Mesothelial cell of epicardium (in vitro differentiated cells): ENCODE measurements at places on chromosomes 3 and 15.

- DNase-seq: no peak
Measured at GRCh38 chr3:169667166-169668071, 3.9 kb upstream of the MECOM start.

DNA sequence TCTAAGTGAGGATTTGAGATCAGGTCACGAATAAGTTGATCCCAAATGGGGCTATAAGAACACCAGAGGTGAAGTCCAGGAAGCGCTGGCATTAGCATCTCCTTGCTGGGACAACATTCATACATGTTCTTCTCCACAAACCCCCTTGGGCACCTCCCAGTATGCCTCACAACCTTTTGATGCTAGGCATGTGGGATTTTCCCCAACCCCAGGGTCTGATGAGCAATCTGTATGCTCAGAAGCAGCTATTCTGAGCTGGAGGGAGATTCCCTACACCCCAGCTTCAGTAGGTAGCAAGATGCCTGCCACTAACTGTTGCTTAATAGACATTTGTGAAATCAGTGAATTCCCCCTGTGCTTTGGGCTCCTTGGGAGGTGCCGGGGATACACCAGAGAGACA, 32.2 kb downstream of the SLC6A11 start:
- DNase-seq: no peak

DNA sequence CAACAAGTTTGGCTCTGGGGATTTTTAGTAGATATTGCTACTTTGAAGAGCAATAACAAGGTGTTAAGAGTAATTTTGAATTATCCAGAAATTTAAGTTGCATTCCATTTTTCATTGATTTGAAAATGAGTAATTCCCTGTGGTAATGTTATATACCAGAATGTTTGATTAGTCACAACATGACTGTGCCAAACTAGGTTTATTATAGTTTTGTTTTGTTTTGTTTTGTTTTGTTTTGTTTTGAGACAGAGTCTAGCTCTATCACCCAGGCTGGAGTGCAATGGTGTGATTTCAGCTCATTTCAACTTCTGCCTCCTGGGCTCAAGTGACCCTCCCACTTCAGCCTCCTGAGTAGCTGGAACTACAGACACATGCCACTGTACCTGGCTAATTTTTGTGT, 40.7 kb downstream of the CNOT10 start:
- DNase-seq: no peak

GRCh38 chr15:31049111-31049510, 52.4 kb downstream of the TRPM1 start:
- no peak for DNase-seq

- DNase-seq: no peak
Measured at GRCh38 chr3:16048435-16049318, 125.8 kb upstream of the GALNT15 start.

- DNase-seq: no peak
Measured at GRCh38 chr3:145698749-145699148, 462.2 kb downstream of the PLOD2 start.

DNA sequence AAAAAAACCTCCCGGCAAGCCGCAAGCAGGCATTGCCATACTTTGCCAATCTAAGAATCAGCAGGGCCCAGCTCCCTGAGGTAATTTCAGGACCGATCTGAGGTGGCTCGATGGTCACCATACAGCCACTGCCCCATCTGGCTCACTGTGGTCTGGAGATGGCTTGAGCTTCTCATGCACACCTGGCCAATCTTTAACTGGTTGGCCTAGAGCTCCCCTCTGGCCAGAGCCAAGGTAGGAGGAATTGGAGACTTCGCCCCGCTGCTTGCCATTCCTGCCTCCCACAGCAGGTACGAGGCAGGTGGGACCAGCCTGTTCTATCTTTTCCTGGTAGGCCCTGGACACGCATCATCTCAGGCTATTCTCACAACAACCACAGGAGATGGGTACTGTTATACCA, 10.1 kb downstream of the CYP1A2 start:
- no peak for DNase-seq

DNA sequence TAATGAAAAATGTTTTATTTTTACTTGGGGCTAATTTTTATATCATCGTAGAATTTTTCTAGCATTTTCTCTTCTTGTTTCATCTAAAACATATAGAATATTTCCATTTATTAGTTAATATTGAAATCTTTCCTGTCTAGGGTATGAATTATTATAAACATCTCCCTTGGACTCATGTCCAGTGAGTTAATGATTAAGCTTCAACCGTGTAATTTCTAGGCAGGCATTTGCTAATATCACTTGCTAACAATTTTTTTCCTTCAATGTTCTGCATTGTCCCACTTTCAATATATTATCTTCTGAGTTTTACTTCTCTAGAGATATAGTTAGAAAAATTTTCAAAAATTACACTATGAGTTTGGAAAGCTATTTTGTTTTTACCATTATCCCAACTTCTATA, 1371.6 kb upstream of the EPHA6 start:
- no peak for DNase-seq

DNA sequence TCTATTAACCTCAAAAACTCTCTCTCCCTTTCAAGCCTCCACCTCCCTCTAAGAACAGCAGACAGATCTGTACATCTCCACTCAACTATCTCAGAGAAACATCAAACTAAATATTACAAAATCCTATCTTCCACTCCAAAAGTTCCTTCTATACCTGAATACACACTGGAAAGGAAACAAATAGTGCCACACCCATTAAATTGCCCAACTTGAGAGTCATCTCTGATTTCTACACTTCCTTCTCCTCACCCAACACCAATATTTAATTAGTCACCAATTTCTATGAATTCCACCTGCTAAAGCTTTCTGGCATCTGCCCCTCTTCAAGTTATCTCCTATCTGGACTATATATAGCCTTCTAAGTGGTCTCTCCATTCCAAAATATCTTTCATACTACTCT, 65.8 kb downstream of the PEAK1 start:
- DNase-seq: no peak
